ENCODE measurements at places on chromosomes 5 and 9. TPM values are rescaled to one million over a fixed set of nuclear protein-coding genes. Genes with fewer than 3 reads are reported as not detected.

DNA sequence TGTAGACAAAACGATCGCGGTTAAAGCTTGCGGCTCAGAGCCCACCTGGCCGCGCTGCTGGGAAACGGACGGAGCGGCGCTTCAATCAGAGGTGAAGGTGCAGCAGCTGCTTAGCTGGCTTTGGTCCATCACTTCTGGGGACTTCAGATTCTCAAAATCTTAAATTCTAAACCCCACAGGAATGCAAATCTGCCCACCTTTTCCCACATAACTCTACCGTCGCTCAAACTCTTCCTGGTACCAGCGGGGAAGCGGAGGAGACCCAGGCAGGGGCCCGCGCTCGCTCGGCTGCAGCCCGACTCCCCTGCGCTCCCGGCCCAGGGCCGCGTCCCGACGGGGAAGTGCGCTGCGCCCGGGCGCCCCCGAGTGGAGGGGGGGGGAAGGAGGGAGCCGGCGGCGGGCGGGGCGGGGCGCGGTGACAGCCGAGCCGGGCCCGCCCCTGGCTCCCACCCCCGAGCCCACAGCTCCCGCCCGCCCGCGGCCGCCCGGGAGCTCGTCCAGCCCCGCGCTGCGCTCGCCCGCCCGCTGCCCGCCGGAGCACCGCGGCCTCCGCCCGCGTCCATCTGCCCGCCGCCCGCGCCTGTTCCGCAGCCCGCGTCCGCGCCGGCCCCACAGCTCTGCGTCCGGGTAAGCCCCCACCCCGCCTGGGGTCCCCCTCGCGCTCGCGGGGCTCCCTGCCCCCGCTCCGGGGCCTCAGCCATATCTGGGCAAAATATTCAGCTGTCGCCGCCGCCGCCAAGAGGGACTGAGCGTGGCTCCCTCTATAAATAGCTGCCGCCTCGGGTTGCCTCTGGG, at the start of gene TMOD1:
TSS of gene TMOD1 (plus strand) at position 490 of the 795 bp plus-strand sequence. CDS start 22,523 bp downstream, outside the sequence.
- no peak for DNase-seq

- DNase-seq, result no peak
Observed at GRCh38 chr5:67746103-67746502, 469.5 kb upstream of the PIK3R1 start.

NRG2 gene
- total RNA-seq, result 1.4 TPM

DNA sequence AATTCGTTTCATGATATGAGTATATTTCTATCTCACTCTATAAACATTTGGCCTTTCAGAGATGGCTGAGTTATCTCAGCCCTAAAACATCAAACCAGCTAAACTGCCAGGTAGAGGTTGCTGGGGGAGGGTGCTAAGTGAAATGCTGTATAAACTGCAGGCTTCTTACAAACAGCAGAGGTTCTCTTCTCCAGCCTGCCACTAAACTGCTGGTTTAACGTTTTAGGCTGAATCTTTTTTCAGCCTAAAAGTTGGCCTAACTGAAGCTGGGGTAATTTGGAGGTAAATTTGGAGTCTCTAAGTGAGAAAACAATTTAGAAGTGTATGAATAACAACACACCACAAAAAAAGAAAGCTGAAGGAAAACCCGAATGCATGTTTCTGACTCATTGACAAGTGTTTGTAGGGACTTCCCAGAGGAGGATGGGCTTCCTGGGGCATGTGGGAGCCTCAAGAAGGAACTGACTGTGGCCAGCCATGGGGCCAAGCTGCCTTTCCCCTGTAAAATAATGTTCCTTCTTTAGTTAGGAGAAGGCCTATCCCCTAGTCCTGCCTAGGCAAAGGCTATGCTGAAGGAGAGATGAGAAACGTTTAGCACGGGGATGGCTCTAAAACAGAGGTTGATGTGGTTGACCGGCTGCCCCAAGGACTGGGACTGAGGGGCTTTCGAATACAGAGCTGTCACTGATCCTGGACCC, 44.3 kb downstream of the SLC28A3 start:
- no peak for DNase-seq

PLAA gene
- 32.5 TPM for total RNA-seq

LPAR1 gene
- total RNA-seq, result 15.3 TPM

DNA sequence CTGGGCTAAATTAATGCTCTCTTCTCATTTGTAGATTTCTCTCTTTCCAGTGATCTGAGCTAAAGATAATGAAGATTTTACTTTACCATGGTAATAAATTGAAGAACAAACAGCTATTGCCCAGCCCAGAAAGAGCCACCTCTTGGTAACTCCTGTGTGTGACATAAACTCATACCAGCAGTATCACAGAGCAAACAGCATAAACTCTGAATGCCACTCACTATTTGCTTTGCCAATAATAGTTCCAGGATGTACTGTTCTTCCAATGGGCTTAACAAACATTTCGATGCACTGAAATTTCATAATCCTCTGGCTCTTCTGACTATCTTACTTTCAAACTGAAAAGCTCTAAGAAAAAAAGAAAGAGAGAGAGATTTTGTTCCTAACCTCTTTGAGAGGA, 69.8 kb upstream of the RASEF start:
- no peak for DNase-seq

DNAJC21 gene
- 46.6 TPM for total RNA-seq

GPRIN1 gene
- 3.3 TPM for total RNA-seq

- no peak for DNase-seq
Observed at GRCh38 chr5:127053049-127053448, 20.3 kb downstream of the C5orf63 start.

- DNase-seq, result peak; percentile 93
Observed at GRCh38 chr5:177366528-177367322, 9.0 kb downstream of the RGS14 start.

GRCh38 chr9:114785866-114786650, 19.8 kb downstream of the TNFSF15 start:
- no peak for DNase-seq

LCNL1 gene
- total RNA-seq, result not detected

DNA sequence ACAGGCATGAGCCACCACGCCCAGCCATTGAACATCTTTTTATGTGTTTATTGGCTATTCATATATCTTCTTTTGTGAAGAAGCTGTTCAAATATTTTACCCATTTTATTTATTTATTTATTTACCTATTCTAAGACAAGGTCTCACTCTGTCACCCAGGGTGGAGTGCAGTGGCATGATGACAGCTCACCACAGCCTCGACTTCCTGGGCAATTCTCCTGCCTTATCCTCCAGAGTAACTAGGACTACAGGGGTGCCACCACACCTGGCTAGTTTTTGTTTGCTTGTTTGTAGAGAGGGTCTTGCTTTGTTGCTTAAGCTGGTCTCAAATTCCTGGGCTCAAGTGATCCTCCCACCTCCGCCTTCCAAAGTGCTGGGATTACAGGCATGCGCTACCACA, 33.5 kb downstream of the NAIF1 start:
- no peak for DNase-seq

- no peak for DNase-seq
Observed at GRCh38 chr5:177175336-177175735, 41.8 kb downstream of the NSD1 start.

GRCh38 chr9:81621785-81622259, 67.5 kb downstream of the TLE1 start:
- no peak for DNase-seq

PCDHGC4 gene
- 0.38 TPM for total RNA-seq

DNAH5 gene
- 1.2 TPM for total RNA-seq

DNA sequence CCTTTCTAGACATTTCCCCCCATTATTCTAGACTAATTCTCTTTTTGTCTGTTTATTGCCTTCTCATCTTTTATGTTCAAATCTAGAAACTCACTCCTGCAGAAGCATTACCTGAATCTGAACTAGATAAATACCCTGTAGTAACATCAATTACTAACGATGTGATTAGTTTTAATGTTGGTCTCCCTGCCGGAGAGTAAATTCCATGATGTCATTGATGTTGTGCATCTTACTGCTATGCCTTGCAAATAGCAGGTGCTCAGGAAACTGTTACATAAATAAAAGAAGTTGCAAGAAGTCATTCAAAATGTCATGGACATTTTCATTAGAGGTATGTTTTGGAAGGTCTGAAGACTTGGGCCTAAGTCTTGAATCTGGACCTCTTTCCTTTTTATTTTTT, 23.0 kb upstream of the C9 start:
- no peak for DNase-seq

- DNase-seq, result no peak
Observed at GRCh38 chr5:122035913-122036312, 42.1 kb downstream of the LOX start.

DNA sequence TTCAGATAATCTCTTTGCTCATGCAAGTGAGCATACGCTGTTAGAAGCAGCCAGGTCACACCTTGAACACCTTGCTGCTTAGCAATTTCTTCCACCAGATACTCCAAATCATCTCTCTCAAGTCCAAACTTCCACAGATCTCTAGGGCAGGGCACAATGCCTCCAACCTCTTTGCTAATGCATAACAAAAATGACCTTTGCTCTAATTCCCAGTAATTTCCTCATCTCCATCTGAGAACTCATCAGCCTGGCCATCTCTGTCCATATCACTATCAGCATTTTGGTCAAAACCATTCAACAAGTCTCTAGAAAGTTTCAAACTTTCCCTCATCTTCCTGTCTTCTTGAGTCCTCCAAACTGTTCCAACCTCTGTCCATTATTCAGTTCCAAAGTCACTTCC, 139.3 kb upstream of the NR4A3 start:
- DNase-seq, result no peak

HK3 gene
- 0.77 TPM for total RNA-seq

DNA sequence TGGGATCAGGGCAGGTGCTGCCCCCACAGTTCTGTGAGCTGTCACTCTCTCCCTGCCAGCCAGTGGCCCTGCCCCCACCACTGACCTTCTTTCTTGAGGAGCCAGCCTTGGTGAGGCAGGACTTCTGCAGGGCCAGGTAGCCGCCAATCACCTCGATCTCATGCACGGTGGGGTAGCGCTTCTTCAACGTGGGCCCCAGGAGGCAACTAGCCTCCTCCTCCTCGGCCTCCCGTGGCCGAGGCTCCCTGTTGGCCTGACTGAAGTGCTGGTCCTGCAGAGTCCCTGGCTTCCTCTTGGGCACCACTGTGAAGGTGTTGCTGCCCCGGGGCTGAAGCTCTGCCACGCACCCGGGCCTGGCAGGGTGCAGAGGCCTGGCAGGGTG, 1.6 kb downstream of the TPRN start:
- no peak for DNase-seq

DNA sequence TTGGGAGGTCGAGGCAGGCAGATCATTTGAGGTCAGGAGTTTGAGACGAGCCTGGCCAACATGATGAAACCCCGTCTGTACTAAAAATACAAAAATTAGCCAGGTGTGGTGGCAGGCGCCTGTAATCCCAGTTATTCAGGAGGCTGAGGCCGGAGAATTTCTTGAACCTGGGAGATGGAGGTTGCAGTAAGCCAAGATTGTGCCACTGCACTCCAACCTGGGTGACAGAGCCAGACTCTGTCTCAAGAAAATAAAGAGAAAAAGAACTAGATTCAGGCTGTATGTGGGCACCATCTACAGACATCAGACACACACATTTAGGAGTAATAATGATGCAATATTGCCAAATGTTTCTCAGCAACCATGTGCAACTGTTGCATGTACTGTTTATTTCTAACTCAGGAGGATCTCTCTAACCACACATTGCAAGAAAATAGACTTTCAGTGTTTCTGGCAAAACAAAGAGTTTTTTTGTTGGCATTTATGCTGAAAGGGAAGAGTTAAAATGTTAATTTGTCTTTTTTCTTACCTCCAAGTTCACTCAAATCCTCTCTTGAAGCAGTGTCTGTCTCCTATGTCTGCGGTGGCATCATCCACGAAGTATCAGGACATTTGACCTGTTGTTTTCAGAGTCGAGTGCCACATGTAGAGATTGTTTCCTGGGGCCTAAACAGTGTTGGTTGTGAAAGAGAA, 5.1 kb upstream of the ORM1 start:
- no peak for DNase-seq

CAVIN4 gene
- 6.1 TPM for total RNA-seq

DNA sequence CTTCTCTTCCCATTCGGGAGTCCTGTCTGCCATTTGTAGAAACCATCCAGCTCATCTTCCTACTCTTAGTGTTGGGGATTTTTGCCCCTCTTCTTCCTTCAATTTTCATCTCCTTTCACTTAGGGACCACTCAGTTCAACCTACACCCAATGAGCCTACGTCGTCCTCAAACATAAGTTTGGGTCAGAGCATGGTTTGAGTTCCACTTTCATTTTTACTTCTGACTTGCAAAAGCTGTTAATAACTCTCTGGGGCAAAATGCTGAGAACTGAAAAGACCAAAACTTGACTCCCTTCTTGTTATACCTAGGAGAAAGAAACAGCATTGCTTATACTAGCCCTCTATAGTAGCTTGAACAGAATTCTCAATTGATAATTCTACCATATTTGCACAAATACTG, 381.5 kb upstream of the MPDZ start:
- no peak for DNase-seq
